Inflammatory macrophage treated with lipopolysaccharide for 4 hours (primary cell): ENCODE measurements at places on chromosomes 7 and 10.
A peak's percentile ranks its signal among the peaks of the same experiment; 100 is the strongest.

DNA sequence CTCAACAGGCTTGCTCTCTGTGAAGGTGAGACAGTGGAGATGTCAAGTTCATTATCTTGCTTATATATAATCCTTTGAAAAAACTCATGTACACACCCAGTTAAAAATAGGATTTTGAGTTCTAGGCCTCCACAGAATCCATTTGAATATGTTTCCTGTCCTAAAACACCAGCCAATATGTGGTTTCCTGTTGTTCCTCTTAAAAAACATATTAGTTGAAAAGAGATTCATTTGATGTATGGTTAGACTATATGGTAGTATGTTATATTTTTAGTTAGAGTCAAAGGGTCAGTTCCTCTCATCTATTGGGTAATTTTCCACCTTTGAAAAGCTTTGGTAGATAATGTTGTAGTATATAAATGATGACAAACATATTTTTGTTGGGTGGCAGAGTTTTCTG is 16.0 kb downstream of the PPP1R9A start:
- no peak for DNase-seq

- DNase-seq, result peak; percentile 58
These were observed 135.4 kb downstream of the MYOF start for GRCh38 chr10:93346694-93347093.

- no peak for DNase-seq
These were observed 71.9 kb upstream of the TOMM7 start for GRCh38 chr7:22894546-22894945.

DNA sequence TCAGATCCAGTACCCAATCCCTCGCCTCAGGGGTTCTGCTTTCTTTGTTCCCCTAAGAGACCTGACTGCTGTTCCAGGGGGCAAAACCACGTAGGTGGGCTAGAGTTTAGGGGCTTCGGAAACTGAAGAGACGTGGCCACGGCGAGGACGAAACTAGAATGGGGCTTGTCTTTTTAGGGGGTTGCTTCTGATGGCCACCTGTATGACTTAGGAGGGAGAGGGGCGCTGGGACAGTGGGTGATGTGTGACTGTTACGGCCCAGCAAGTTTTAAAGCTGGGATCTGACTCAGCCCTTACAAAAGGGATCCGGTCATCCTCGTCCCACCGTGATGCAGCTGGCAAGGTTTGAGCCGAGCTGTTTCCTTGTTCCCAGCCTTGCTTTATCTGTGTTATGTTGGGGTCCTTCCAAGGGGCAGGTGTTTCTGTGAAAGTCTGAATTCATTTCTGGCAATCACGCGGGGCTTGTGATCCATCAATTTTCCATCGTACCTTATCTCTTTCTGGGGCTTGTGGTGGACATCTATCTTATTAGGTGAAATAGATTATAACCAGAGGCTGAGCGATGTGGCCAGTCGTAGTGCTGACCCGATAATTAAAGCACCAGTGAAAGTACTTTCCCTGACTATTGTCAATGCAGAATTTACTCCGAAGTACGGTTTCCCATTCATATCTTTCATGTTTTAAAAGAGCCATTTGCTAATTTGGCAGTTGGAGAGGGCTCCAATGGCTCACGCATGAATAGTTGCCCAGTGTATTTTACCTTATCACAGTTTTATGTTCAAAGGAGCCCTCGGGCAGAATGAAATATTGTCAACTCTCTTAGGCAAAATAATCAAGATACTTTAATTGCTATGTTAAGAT is 830 bp downstream of the MET start:
- DNase-seq, result no peak

DNA sequence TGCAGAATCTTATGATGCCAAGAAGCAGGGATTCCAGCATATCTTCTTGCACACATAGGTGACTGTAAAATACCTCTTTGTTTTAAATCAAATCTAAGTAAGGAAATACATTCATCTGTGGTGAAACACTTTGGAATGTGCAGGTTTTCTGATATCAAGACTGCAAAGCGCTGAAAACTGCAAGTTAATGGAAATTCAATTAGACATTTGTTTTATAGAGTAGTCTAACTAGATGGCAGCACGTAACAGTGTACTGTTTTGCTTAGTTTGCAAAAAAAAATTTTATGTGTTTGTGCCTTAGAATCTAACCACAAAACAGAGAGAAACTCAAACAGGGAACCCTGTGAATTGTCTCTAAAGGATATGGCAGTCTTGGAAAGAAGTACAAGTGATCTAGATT is 259.2 kb downstream of the HDAC9 start:
- DNase-seq, result no peak

- no peak for DNase-seq
These were observed 45.5 kb downstream of the VWA2 start for GRCh38 chr10:114284346-114285071.

- DNase-seq, result peak; percentile 26
These were observed 16.7 kb downstream of the PRTFDC1 start for GRCh38 chr10:24935504-24936292.

DNA sequence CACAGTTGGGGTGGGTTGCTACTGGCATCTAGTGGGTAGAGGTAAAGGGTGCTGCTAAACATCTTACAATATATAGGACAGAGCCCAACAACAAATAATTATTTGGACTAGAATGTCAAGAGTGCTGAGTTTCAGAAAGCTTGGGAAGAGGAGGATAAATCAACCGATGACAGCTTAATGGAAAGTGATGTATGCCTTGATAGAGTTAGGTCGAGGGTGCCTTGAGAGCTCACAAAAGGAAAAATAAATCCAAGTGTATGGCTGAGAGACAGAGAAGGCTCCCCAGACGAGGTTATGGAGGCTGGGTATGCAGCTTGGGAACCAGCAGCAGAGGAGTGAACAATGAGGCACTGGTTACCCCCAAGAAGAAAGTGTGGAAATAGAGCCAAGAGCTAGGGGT is 211.1 kb downstream of the HDAC9 start:
- no peak for DNase-seq

- no peak for DNase-seq
These were observed 505.8 kb downstream of the SUGCT start for GRCh38 chr7:40640566-40640965.

DNA sequence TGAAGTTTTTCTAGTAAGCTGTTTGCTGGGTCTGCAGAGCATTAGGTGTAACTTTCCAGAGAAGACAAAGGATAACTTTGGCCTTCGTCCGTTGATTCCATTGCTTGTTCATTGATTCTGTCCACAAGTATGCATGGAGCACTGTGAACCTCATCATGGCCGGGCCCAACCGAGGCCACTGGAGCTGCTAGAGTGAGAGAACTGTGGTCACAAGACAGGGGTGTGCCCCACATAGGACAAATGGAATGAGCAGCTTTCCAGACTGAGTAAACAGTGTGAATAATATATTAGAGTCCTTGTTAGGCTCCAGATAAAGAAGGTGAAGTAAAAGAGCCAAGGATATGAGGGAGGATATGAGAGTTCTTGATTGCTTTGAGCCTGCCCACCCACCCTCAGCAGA is 24.9 kb downstream of the MBL2 start:
- no peak for DNase-seq

DNA sequence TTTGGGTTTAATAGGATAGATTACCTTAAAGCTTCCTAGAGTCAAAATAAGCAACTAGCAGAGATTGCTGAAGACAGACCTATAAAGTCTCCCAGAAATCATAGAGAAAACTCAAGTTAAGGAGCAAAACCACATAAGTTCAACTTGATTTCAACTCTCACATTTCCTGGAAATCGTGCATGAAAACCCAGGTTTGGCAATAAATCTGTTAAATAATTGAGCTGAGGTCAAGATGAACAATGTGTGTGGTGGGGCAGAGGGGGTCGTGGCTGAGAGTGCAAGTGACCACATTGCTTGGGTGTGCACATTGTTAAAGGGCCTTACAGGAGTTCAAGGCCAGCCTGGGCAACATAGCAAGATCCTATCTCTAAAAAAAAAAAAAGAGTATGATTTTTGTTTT is 636.5 kb downstream of the GALNT17 start:
- DNase-seq, result no peak

GRCh38 chr7:1857487-1858421 is 187.7 kb downstream of the ELFN1 start:
- no peak for DNase-seq

- DNase-seq, result no peak
These were observed 49.1 kb downstream of the RAB11FIP2 start for GRCh38 chr10:117997673-117998072.

DNA sequence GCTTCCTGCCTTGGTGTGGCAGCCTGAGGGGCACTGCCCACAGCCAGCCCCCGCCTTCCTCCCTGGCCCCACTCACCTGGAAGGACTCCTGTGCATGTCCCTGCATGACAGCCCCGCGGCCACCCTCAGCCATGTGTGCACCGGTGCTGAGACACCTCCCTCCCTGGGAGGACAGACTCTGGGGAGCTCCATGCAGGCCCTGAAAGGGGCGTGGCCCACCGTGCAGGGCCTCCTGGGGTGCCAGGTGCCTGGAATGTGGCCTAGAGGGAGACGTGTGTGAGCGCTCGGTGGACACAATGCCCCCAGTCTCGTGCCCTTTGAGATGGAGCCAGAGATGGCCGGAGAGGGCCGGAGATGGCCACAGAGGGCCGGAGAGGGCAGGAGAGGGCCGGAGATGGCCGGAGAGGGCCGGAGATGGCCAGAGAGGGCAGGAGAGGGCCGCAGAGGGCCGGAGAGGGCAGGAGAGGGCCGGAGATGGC is 59.1 kb upstream of the PPP2R2D start:
- DNase-seq, result no peak

- DNase-seq, result peak; percentile 56
These were observed 217.9 kb downstream of the OTUD1 start for GRCh38 chr10:23656735-23657134.

- DNase-seq, result no peak
These were observed 805.1 kb downstream of the TNS3 start for GRCh38 chr7:46776790-46777189.

- no peak for DNase-seq
These were observed 739.6 kb upstream of the GALNT17 start for GRCh38 chr7:70392256-70392876.

GRCh38 chr10:83680470-83680891 is 458.8 kb upstream of the GHITM start:
- DNase-seq, result no peak

- no peak for DNase-seq
These were observed 5.3 kb downstream of the POLR2J start for GRCh38 chr7:102473271-102473991.

GRCh38 chr7:67760971-67761370 is 764.3 kb downstream of the TYW1 start:
- no peak for DNase-seq

DNA sequence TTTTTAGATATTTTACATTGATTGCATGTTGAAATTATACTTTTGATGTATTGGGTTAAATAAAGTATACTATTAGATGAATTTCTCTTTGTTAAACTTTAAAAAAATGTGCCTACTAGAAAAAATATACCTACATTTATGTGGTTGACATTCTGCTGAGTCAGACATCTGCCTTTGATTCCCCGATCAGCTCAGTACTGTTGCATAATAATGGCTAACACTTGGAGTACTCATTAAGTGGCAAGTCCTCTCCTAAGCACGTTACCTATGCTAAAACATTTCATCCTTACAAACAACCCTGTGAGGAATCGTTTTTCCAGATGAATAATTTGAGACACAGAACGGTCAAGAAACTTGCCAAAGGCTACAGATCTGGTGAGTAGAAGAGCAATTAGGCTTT is 14.0 kb upstream of the SEM1 start:
- DNase-seq, result no peak

DNA sequence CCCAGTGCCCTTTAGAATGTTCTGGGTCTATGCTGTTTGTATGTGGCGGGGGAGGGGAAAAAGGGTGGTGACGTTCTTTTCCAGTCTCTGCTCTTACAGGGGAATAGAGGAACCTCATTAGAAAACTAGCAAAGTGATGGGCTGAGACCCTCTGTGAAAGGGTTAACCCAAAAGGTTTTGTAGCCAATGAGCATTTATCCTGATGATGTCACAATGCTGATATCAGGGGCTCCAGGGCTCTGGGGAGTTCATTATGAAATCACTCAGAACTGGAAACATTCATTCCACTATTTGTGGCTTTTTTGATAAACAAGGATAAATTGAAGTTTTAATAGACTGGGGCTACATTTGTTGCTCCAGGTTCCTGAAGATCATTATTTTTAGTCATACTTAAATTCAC is 71.7 kb downstream of the ARID5B start:
- DNase-seq, result no peak

DNA sequence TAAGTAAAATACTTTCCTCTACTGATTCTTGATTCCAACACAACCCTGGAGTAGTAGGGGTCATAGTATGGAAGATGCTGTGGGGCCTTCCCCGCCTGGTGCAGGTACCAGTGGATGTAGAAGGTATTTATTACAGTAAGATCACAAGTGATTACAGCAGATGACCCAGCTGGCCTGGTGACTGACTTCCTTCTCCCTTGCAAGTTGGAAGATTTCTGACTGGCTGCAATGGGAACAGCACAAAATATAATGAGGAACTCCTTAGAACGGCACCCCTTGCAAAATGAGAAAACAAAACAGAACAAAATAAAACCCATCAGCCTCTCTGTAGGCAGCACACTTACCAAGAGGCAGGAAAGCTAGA is 61.7 kb upstream of the TARP start:
- DNase-seq, result peak; percentile 90

GRCh38 chr7:103717574-103717973 is 271.6 kb upstream of the SLC26A5 start:
- no peak for DNase-seq

GRCh38 chr10:91378061-91378460 is 32.1 kb upstream of the HECTD2 start:
- no peak for DNase-seq

- no peak for DNase-seq
These were observed 97.0 kb downstream of the HGF start for GRCh38 chr7:81672872-81673271.

- no peak for DNase-seq
These were observed 29.9 kb upstream of the PDCD4 start for GRCh38 chr10:110841767-110842267.

DNA sequence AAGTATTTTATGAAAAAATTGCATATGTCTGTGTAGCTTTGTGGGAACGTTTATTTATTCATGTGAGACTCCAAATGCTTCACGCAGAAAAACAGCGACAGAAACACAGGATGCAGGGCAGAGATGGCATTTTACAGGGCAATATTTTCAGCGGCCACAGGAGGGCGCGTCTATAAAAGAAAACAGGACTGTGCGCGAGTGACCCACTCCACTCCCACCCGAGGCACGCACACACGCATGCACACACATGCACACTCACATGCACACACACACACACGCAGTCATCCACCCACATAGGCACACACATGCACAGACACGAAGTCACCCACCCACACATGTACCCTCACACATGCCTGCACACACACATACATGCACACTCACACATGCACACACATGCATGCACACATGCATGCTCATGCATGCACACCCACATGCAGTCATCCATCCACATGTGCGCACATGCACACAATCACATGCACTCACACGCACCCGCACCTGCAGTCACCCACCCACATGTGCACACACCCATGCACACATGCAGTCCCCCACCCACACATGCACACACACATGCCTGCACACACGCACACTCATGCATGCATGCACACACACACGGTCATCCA is 96.3 kb downstream of the DNAJB6 start:
- peak; percentile 22 for DNase-seq

- peak; percentile 14 for DNase-seq
These were observed at the start of gene CCL26 for GRCh38 chr7:75772081-75773077. TSS of gene CCL26 (minus strand) at chr7:75772211. CDS start at chr7:75772176, 35 bp downstream.

GRCh38 chr10:127027786-127028185 is 122.6 kb downstream of the DOCK1 start:
- DNase-seq, result no peak

- peak; percentile 22 for DNase-seq
These were observed 33.8 kb downstream of the NOLC1 start for GRCh38 chr10:102185811-102186527.
